ENCODE measurements at places on chromosomes 6 and 20.

- no peak for DNase-seq
Observed at GRCh38 chr20:18719426-18719825, 94.2 kb upstream of the SCP2D1 start.

- no peak for DNase-seq
Observed at GRCh38 chr20:32075534-32075933, 23.5 kb downstream of the HCK start.

DNA sequence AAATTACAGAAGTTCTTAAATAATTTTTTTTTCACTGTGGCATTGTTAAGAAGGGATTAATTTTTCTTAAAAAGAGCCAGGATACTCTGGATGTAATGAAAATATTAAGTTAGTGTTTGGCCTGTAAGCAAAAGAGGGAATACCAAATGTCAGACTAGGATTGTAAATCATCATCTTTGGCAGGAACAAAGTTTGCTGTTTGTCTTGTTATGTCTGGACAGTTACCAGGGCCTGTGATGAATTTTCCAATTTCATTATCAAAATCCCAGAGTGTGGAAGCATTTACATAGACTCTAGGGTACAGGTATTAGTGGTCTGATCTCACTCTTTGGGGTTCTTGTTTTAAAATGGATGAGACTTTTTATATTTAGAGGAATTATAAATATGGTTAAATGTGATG, 26.1 kb downstream of the CEP57L1 start:
- DNase-seq, result no peak

- no peak for DNase-seq
Observed at GRCh38 chr6:9620263-9620662, 794.6 kb downstream of the TFAP2A start.

- DNase-seq, result no peak
Observed at GRCh38 chr6:24621626-24622289, 24.2 kb downstream of the KIAA0319 start.

DNA sequence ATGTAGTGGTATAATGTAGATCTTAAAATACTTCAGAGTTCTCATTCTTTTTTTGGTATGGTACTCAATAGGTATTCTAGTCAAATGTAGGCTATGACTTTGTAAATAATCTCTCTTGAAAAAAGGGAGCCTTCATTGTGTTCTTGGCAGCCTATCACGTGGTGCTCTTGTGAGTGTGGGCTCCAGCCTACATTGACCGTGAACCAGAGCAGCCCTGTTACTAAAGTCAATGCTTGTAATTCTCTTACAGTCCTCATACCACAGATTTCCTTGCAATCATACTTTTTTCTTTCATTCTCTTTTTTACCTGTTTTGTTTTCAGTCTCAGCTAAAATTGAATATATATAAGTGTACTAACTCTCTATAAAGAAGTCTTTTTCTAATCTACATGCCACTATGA, 31.1 kb downstream of the ARID1B start:
- no peak for DNase-seq

DNA sequence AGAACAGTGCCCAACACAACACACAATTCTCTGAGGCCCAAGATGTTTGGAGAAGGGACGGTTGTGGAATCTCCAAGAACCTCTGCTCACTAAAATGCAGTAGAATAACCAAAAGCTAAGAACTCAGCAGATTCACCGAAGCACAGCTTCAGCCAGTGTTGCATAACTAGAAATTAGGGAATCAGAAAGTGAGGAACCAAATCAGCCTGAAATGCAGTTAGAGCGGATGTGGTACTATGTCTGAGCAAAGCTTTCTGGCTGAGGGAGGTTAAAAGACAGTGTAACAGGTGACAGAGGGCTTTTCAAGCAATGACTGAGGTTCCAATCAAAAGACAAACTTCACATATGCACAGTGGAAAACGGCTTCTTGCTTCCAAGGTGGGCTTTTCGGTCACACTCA, 197.9 kb upstream of the KCNK16 start:
- DNase-seq, result no peak

DNA sequence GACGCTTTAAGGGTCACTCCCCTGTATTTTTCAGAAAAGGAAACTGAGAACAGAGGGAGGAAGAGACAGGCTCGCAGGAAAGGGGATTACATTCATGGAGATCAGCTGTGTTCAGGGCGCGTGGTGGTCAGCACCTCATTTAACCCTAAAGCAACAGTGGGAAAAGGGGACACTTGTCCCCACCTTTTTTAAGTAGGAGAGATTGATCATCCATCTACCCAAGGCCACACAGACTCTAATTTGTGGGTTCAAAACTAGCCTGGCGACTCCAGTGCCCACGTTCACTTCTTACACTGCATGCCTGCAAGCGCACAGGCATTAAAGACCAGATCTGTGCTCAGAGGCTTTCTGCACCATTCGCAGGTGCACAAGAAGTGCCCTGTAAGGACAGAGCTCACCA, 167.9 kb upstream of the SNX9 start:
- no peak for DNase-seq

DNA sequence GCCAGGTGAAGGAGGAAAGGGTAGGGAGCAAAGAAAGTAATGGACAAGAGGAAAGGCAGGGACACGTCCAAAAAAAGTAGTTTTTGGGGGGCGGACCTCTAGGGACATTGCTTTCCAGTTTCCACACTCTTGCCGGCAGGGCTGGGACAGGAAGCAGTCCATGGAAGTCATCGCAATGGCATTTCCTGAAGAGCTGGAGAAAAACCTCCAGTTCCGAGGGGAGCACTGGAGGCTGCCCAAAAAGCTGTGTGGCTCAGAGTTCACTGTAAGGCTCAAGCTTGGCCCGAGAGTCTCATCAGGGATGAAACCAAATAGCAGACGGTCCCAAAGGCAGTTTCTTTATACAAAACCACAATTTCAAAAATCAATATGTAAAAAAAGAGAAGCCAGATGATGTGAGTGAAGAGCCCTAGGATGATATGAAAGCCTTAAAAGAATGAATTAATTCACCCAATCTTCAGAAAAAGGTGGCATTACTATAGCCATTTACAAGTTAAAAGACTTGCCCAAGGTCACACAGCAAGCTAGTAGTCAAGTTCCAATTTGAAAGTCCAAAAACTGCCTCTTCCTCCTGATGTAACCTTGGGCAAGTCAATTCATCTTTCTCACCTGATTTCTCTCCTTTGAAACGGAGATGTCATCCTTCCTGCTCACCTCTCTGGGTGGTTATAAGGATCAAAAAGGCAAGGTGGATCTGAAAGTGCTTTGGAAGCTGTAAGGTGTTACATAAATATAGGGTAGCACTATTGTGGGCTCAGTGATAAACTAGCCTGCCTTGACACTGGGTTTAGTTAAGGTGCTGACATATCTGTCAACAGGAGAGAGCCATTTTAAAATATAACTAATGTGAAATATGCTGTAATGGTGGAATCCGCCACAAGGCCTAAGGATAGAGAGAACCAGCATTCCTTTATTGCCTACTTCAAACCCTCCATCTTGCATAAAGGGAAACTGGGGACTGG, 9.1 kb downstream of the BCL2L1 start:
- peak; percentile 98 for DNase-seq

- DNase-seq, result peak; percentile 39
Observed at GRCh38 chr20:26163890-26164289, 467.2 kb upstream of the ZNF337 start.

GRCh38 chr20:34364223-34364506, 1.1 kb downstream of the ITCH start:
- no peak for DNase-seq

- DNase-seq, result no peak
Observed at GRCh38 chr6:139699911-139700310, 325.5 kb upstream of the CITED2 start.

All from RKO (cell line).